ENCODE measurements at places on chromosomes 12 and 14.

GRCh38 chr12:108576660-108577234 is 14.4 kb downstream of the ISCU start:
- DNase-seq, result no peak

DNA sequence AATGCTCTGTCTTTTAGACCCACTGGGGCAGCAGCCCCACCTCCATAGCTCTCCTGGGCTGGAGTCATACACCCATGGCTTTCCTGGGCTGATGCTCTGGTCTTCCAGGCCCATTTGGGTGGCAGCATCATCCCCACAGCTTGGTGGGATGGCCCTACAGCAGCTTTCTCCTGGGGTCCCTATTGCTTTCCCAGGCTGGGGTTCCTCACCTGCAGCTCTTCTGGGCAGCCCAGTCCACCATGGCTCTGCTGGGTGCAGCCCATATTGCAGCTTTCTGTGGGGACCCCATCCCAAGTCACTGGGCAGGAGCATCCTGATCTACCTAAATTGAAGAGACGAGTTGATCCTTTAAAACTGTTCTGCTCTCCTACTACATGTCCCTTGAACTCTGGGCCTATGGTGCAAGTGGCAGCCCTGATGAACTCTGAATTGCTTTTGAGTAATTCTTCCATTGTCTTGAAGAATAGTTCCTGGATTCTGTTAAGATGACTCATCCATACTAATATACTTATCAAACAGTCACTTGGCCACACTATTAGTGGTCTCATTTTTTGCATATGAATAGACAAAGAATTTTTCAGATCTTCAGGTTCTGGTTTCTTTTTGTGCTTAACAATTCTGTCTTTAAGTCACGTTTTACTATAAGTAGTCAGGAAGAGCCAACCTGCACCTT is 390.1 kb downstream of the DPF3 start:
- no peak for DNase-seq

DNA sequence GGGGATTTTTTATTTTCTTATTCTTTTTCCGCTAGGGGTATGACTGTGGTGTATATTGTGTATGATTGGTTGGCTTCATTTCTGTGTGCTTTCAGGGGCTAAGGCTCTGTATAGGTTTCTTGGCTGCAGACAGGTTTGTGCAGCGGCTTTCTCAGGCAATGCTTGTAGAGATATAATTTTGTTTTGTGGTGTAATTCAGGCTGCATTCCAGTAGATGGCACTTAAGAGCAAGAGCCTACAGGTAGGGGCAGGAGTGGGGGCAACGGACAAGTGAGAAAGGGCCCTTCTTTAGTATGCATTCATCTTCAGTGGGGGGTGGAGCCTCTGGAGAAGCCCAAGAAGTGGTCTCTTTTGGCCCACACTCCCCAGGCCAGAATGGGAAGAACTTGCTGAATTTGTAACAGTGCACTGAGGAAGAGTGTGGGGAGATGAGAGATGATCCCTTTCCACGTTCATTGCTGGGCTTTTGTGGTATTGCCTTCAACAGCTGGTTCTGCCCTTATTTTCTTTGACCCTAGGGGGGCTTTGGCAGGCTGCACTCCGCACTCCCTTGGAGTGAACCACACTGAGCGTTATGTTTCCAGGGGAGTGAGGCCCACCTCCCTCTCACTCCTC is 78.6 kb downstream of the IFNG-AS1 start:
- no peak for DNase-seq

DNA sequence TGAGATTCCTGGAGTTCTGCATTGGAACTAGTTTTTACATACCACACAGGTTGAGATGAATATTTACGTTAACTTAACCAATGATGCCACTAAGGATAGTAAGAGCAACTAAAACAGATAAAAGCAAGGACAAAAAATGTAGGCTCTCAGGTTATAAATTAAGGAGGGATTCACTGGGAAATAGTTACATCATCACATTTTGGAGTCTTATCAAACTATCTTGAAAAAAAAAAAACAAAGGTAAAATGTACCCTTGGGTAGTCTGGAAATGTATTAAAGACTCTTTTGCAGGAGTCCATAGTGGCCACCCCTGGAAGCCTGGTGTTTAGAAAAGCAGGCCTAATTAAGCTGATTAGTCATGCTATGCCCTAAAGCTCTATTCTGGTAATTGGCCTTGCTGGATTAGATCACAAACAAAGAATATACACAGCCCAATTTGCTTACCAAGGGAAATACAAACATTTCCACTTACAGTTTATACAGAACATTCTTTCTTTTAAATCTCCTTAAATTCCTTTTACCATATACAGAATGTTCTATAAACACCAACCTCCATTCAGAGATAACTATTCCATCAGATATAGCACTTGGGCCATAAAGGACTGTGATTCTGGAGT is 39.3 kb downstream of the SLC25A47 start:
- no peak for DNase-seq

GRCh38 chr12:68943848-68944247 is 10.9 kb upstream of the CPM start:
- no peak for DNase-seq

GRCh38 chr14:92563359-92563758 is 49.8 kb downstream of the RIN3 start:
- peak; percentile 48 for DNase-seq

DNA sequence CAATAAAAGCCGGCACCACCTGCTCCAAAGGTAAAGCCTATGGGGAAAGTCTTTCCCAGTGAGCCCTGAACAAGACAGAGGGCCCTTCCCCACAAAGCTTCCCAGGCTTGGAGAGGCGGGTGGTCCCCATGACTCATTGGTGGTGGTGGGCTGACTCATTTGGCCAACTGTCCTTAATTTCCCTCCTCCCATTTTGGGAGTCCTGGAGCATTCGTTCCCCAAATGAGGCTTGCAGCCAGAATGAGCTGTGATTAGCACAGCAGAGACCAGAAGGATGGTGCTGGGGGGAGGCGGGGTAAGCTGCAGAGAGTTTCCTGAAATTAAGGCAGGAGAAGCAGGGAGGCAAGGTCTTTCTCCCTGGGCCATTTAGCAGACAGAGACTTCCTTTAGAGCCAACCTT is 241.7 kb downstream of the DPF3 start:
- DNase-seq, result no peak

DNA sequence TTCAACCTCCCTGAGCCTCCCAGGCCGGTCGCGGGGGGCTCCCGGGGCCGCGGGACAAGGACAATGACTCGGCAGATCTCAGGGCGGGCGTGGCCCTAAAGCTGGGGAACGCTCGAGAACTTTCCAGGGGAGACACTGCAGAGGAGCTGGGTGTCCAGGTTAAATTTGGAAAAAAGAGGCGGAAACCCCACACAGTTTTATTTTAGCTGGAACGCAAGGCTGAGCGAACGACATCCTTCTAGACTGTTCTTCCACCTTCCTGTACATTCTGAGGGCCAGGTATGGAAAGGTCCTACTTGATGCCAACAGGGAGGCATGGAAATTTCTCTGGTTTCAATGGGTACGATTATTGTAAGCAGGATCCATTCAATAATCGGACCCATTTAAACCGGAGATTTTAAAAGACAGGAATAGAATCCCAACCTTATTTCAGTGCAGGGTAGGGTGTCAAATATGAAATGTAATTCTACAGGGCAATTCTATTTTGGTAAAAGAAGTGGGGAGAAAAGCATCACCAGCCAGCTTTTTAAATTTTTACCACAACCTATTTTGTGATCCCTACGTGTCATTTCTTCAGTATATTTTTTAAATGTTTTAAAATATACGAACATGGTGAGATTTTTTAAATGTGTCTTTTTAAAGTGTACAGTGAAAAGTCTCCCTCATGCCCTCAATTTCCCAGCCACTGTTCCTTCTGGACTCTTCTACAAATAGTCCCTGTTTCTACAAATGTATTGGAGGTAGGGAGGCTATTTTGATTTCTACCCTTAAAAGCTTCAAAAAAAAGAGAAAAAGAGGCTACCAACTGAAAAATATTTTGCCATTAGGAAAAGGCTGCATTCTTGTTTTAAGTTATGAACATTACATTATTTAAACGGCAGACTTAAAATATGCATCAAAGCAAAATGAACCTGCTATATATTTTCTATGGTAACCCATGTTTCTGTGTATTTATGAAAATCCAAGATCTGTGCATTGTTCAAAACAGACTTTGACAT is 1.1 kb upstream of the UBC start:
- DNase-seq, result peak; percentile 24

DNA sequence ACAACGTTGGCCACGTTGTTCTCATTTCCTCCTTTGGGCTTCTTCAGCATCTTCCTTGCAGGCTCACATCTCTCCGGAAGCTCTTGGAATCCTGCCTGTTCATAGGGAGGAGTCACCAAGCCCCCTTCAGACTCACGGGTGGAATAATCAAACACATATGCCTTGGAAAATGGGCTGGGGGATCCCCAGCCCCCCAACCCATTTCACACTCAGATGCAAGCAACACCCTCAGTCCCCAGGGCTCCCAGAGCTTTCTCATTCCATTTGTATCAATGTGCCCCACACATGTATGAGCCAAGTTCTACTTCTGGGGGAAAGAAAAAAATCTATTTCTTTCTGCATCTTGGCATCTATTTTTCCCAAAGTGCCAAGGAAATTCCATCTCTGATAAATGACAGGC is 33.1 kb downstream of the WSCD2 start:
- DNase-seq, result no peak

GRCh38 chr14:51780006-51780692 is 80.3 kb upstream of the GNG2 start:
- DNase-seq, result peak; percentile 68
